A549 treated with Mapracorat at 1 μM for 4 hours (cell line): ENCODE measurements at places on chromosomes 12 and 14. TPM values are rescaled to one million over a fixed set of nuclear protein-coding genes. Genes with fewer than 3 reads are reported as not detected.

Gene RFX4
- total RNA-seq = not detected in 5 replicates

Gene P2RX4
- total RNA-seq = 15.9 to 18.9 TPM (median 18.2 TPM) in 5 replicates

Gene BMP4
- 1.5 to 2.2 TPM (median 2.0 TPM) in 5 replicates for total RNA-seq

Gene GRIN2B
- 3.6 to 4.6 TPM (median 4.2 TPM) in 5 replicates for total RNA-seq

Gene MIP
- total RNA-seq = 0.13 to 0.32 TPM (median 0.23 TPM) in 4 of 5 replicates, not detected in the other

Gene PMCH
- total RNA-seq = not detected in 5 replicates

Gene B4GALNT1
- 30.6 to 47.9 TPM (median 44.0 TPM) in 5 replicates for total RNA-seq

Gene CELA1
- total RNA-seq = not detected in 5 replicates

Gene SDSL
- 20.4 to 30.6 TPM (median 27.8 TPM) in 5 replicates for total RNA-seq

Gene HCAR3
- total RNA-seq = 0.15 TPM in 1 of 5 replicates, not detected in the others

Gene RPGRIP1
- total RNA-seq = 0.10 to 0.45 TPM (median 0.26 TPM) in 5 replicates

Gene SPATS2
- 25.2 to 34.3 TPM (median 31.6 TPM) in 5 replicates for total RNA-seq

Gene PTGER2
- 2.3 to 3.7 TPM (median 3.5 TPM) in 5 replicates for total RNA-seq

Gene BCL2L14
- total RNA-seq = not detected in 5 replicates

Gene ISCA2
- 37.5 to 47.0 TPM (median 41.8 TPM) in 5 replicates for total RNA-seq

Gene GTF2A1
- total RNA-seq = 10.7 to 15.4 TPM (median 12.9 TPM) in 5 replicates

Gene NKX2-8
- 1.8 to 4.6 TPM (median 3.2 TPM) in 5 replicates for total RNA-seq

Gene SLCO1B1
- total RNA-seq = 0.34 to 0.65 TPM (median 0.39 TPM) in 5 replicates

Gene FAM181A
- not detected in 5 replicates for total RNA-seq

Gene PTGDR
- not detected in 5 replicates for total RNA-seq

Gene NTF3
- not detected in 5 replicates for total RNA-seq

Gene ZC3H10
- 2.3 to 4.3 TPM (median 3.8 TPM) in 5 replicates for total RNA-seq

Gene AVPR1A
- 0.04 to 0.09 TPM in 2 of 5 replicates, not detected in the others for total RNA-seq

Gene CCER1
- not detected in 5 replicates for total RNA-seq

Gene CLEC6A
- total RNA-seq = not detected in 5 replicates
